A172 (cell line): ENCODE measurements at places on chromosomes 11 and 22.

- no peak for DNase-seq
Observed at GRCh38 chr22:25716637-25717036, 25.4 kb upstream of the MYO18B start.

- DNase-seq = no peak
Observed at GRCh38 chr11:128219731-128220120, 367.6 kb downstream of the ETS1 start.

- no peak for DNase-seq
Observed at GRCh38 chr22:42468841-42469240, 36.6 kb upstream of the NFAM1 start.

DNA sequence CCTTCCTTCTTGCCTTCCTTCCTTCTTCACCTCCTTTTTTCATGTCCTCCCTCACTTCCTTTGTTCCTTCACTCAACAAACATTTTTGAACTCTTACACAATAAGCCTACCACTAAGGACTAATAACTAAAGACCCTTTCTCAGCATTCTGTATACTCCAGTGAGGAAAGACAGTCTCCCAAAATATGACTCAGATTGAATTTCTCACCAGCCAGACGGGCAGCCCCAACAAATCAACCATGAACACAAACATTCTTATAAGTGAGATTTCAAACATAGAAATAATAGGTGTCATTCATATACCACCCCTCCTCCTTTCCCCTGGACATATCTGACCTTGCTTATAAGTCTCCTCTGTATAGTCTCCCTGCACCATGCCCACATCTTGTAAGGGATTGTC is 1079.7 kb downstream of the OPCML start:
- DNase-seq = no peak

DNA sequence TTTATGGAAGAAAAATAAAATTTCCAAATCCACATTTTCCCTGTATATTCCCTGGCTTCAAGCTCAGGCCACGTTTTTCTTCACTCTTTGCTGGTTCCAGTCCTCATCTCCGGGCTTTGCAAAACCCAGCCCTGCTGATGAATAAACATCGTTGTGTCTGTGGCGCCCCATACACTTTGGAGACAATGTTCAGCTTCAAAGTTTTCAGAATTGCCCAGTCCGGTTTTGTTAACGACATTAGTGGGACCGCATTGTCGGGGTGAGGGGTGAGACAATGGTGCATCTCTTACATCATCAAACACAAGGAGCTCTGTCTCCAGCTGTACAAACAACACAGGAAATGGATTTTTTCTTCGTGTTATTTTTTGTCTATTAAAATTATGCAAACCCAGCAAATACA is 53.4 kb upstream of the HTATIP2 start:
- no peak for DNase-seq

DNA sequence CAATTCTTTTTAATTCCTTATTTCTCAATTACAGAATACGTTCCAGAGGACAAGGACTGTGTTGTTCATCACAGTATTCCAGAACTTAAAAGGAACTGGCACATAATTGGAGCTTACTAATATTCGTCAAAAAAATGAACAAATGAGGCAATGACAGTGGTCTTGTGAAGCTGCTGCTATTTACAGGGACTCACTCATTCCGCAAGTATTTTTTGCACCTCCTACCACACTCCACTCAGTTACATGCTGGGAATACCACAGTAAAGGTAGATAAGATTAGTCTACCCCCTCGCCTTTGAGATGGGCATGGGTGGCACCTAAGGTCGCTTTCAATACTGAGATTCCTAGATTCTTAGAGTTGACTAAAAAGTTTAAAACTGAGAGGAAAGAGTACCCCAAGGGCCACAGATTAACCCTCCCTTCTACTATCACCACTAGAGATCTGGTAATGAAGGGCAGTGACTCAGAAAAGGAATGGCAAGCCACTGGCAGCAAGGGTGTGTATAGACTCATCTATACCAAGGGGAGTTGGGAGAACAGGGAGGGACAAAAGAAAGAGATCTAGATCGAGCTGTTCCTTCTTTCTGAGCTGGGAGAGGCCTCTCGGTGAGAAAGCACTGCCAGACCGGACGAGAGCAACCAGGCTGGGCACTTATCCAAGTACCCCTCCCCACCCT is 85.0 kb downstream of the RPL27A start:
- peak; percentile 90 for DNase-seq

GRCh38 chr22:32617903-32618302 is 143.3 kb downstream of the FBXO7 start:
- no peak for DNase-seq

- DNase-seq = no peak
Observed at GRCh38 chr11:26551186-26551801, 20.8 kb downstream of the MUC15 start.

DNA sequence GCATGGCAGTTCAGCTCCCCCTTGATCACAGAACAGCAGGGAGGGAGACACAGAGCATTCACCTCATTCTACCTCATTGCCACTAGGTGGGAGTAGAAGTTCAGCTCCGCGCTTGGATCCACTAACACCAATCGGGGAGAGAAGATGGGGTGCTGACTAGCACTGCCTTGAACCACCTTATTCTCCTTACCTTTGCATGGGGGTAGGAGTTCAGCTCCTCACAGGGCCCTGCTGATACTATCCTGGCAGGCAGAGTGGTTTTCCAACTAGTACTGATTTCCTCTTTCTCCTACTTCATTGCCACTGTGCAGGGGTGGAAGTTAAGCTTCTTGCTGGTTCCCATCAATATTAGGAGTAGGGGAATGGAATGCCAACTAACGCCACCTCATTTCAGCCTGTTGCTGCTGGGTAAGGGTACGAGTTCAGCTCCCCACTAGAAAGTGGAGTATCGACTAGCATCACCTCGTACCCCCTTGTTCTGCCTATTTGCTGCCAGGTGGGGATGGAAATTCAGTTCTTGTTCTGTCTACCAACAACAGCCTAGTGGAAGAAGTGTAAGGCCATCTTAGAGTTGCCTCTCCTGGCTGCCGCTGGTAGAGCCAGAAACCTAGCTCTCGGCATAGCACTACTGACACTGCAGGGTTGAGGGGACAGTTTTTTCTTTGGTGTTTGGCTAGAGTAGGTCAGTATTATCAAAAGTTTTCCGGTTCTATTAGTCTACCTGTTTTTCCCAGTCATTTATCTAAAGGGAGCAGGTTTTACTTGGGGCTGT is 550.9 kb upstream of the CCDC90B start:
- DNase-seq = peak; percentile 65

- no peak for DNase-seq
Observed at GRCh38 chr22:48700180-48700565, 1127.5 kb downstream of the BRD1 start.

DNA sequence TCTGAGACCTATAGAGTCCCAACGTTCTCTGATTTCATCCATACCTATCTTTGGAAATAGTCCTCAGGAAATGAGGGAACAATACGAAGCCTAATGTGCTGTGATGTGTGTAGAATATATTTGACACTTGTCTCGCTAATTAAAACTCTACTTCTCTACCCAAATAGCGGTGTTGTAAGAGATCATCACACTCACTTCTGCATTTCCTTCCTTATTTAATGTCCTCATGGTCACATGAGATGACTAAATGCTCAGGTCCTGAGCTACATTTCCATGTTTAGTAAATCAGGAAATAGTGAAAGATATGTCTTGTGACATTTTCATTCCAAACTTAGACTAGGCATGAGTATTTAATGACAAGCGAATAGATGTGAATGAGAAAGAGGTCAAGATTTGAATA is 112.3 kb downstream of the MAML2 start:
- no peak for DNase-seq

- DNase-seq = no peak
Observed at GRCh38 chr11:57376095-57377090, 4.6 kb downstream of the PRG3 start.

- DNase-seq = no peak
Observed at GRCh38 chr22:48310740-48311139, 1516.9 kb downstream of the BRD1 start.
